ENCODE measurements at places on chromosomes 13 and 19. TPM values are rescaled to one million over a fixed set of nuclear protein-coding genes. Genes with fewer than 3 reads are reported as not detected.

GRCh38 chr19:35005256-35005977 lies 5.3 kb downstream of the GRAMD1A start:
- no peak for DNase-seq

- no peak for DNase-seq
These were observed 18.9 kb downstream of the ATP11A start for GRCh38 chr13:112708560-112709240.

VAV1 gene
- not detected for polyA plus RNA-seq

DNA sequence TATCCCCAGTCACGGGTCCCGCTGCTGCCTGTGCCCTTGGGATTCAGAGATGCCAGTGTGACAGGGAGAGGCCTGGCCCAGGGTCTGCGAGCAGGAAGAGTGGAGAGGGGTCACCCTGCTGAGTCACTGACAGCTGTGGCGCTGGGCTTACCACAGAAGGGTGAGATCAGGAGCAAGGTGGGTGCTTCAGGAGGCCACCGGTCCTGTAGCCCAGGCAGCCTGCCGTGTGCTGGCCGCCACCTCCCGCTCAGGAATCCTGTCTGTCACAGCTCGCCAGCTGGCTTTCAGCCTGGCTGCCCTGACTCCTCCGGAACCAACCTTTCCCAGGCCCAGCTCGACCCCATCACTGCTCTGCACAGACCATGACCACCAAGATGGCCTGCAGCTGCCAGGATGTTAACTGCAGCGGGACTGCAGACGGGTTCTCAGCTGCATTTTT lies 25.3 kb downstream of the NAXD start:
- no peak for DNase-seq

GRCh38 chr19:51365211-51365964 lies 800 bp downstream of the ETFB start:
- no peak for DNase-seq

DNA sequence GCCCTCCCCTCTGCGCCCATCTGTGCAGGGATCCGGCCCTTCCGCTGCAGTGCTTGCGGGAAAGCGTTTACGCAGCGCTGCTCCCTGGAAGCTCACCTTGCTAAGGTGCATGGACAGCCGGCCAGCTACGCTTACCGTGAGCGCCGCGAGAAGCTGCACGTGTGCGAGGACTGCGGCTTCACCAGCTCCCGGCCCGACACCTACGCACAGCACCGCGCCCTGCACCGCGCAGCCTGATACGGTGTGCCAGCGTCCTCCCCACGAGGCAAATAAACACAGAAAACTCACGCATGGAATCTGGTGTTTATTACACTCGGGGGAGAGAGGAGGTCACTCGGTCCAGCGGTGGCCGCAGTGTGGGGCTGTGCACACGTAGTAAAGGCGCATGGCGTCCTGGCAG lies 1.2 kb downstream of the POLR2I start:
- DNase-seq = no peak

GRIN2D gene
- polyA plus RNA-seq = 0.07 TPM

NLRP9 gene
- not detected for polyA plus RNA-seq

DNA sequence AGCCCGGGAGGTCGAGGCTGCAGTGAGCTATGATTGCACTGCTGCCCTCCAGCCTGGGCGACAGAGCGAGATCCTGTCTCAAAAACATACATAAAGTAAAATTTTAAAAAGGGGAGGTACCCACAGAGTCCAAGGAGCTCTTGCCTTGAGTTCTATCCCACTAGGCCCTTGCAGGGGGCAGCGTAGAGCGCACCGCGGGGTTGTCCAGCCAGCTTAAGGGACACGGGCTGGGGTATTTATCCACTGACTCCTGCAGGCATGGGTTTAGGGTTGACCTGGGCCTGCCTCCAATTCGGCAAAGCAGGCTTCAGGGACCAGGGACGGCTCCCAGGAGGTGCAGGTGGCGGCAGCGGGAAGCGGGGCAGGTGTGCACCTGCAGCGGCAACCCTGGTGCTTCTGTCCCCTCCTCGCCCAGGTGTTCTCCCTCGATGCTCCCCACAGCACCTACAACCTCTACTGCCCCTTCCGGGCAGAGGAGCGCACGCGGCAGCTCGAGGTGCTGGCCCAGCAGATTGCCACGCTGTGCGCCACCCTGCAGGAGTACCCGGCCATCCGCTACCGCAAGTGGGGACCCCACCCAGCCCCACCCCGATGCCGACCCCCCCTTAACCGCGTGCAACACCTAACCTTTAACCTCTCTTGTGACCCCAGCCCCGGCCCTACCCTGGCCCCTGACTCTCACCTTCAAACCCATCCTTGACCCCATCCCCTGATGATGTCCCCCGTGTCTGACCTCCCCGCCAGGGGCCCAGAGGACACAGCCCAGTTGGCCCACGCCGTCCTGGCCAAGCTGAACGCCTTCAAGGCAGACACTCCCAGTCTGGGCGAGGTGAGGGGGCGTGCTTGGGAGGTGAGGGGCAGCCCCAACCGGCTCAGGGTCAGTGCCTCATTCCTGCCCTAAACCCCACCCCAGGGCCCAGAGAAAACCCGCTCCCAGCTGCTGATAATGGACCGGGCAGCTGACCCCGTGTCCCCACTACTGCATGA lies 4.7 kb downstream of the STXBP2 start:
- DNase-seq = no peak

LILRA6 gene
- polyA plus RNA-seq = not detected

GRCh38 chr19:4115818-4116385 lies 8.0 kb downstream of the MAP2K2 start:
- DNase-seq = no peak

GRCh38 chr19:43461303-43461702 lies 4.1 kb downstream of the LYPD3 start:
- no peak for DNase-seq

- no peak for DNase-seq
These were observed 5.3 kb upstream of the TLE2 start for GRCh38 chr19:3034406-3034655.

- no peak for DNase-seq
These were observed 366.4 kb upstream of the SPRY2 start for GRCh38 chr13:80707000-80707983.

- no peak for DNase-seq
These were observed 21.2 kb downstream of the PPP5C start for GRCh38 chr19:46368116-46368515.

ZNF829 gene
- polyA plus RNA-seq = 1.1 TPM

DNA sequence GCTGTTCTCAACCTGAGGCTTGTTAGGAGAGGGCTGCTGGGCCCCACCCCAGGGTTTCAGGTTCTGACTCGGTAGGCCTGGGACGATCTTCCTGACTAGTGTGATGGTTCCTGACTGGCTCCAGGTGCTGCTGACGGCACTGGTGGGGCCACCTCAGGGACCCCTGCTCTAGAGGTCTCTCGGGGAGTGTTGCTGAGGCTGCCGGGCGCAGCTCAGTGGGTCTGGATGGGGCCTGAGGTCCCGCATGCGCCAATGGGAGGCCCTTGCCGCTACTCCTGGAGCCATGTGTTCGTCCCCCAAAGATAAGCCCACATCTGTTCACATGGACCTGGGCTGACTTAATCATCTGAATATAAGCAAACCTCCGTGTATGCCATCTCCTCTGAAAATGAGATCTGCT lies 133.0 kb downstream of the ATP11A start:
- DNase-seq = no peak

- no peak for DNase-seq
These were observed 391.0 kb downstream of the FGF9 start for GRCh38 chr13:22061806-22062391.

DNA sequence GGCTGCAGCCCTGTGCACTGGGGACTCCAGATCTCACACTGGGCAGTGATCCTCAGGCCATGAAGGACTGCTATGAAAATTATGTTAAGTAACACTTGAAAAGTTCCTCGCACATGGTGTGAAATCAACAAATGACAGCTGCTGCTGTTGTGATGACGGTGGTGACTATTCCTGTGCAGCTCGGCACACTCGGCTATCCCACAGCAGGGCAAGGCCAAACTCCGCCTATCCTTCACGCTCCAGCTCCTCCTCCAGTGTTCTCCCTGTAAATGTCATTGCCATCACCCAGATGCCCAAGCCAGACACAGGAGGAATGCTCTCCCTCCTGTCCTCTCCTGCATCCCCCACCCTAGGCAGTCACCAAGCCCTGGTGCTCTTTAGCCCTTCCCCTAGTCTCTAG lies 31.3 kb downstream of the GRIK5 start:
- no peak for DNase-seq

MADCAM1 gene
- not detected for polyA plus RNA-seq

GRCh38 chr19:489418-490196 lies 6.7 kb upstream of the MADCAM1 start:
- DNase-seq = no peak

DNA sequence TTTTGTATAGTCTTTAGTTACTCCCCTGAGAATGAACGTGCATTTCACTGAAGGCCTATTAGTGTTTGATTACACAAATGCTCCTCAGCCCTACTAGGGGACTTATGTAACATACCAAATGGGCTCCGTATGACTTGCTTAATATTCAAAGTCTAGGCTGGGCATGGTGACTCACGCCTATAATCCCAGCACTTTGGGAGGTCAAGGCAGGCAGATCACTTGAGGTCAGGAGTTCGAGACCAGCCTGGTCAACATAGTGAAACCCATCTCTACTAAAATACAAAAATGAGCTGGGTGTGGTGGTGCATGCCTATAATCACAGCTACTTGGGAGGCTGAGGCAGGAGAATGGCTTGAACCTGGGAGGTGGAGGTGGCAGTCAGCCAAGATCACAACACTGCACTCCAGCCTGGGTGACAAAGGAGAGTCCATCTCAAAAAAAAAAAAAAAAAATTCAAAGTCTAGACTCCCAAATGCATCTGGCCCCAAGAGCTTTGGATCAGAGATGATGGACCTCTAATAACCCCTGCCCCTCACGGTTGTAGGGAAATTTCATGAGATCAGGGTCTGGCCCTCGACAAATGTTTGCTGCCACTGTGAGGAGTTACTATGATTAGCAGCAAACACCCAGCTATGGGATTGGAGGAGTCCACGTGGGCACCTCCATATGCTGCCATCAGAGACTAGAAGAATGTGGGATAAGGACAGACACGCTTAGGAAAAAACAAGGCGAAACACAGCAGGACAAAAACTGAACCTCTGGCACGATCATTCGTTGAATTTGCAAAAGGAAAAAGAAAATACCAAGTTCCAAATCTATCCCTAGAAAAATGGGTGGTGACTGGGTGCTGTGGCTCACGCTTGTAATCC lies 4.6 kb downstream of the FBXO17 start:
- DNase-seq = no peak

DIRAS1 gene
- 12.5 TPM for polyA plus RNA-seq

ZNF556 gene
- polyA plus RNA-seq = not detected

ASPDH gene
- polyA plus RNA-seq = not detected

- DNase-seq = no peak
These were observed 39.1 kb downstream of the EFNB2 start for GRCh38 chr13:106496072-106496997.

- no peak for DNase-seq
These were observed 15.7 kb downstream of the TMEM143 start for GRCh38 chr19:48348045-48348444.

PRR20D gene
- polyA plus RNA-seq = not detected

CCDC122 gene
- 1.6 TPM for polyA plus RNA-seq

GRCh38 chr19:4471403-4472173 lies 509 bp upstream of the HDGFL2 start:
- DNase-seq = peak; percentile 100

GRCh38 chr13:33891196-33891742 lies 73.3 kb downstream of the RFC3 start:
- no peak for DNase-seq

DNA sequence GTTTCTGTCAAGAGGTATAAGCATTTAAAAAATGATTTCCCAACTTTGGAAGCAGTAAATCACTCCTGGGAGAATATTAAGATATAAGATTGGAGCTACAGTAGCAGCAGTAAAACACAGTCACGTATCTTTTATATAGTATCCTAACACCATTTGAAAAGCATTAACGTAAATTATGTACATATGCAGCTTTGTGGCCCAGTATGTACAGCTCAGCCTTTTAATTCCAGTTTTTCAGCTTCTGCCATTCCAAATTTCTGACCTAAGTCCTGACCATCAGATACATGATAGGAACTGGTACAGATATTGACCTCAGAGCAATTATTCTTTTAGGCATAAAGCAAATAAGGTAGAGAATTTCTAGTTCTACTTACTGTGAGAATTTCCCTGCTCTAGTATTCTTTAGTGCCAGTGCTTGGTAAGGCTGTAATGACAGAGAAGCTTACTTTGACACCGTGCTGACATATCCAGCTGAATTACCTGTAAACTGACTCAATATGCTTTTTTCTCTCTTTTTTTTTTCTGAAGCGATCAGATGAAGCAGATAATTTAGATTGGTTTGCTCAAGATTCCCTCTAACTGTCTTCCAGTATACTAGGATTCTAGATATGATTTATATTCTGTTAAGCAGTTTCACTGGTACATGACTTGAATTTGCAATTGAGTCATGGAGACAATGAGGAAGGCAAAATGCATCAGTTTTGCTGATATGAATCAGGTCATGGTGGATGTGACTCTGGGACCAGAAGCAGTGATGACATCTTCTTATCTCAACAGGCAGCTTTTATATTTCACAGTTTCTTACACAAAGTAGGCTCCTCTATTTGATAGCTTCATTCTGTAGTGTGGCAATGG lies 703.6 kb downstream of the SLITRK6 start:
- DNase-seq = no peak

DNA sequence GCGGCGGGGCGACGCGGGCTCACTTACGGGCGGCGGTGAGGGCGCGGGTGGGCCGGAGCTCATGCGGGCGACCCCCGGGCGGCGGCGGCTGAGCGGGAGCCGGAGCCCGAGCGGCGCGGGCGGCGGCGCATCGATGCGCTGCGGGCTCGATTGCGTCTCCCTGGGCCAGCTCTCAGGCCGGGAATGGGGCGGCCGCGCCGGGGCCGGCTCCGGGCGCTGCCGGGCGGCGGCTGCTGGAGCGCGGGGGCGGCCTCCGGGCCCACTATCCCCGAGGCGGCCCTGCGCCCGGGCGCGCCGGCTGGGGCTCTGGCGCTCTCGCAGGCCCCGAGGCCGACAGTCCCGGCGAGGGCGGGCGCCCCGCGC lies 1.4 kb upstream of the TSHZ3 start:
- DNase-seq = no peak

DNA sequence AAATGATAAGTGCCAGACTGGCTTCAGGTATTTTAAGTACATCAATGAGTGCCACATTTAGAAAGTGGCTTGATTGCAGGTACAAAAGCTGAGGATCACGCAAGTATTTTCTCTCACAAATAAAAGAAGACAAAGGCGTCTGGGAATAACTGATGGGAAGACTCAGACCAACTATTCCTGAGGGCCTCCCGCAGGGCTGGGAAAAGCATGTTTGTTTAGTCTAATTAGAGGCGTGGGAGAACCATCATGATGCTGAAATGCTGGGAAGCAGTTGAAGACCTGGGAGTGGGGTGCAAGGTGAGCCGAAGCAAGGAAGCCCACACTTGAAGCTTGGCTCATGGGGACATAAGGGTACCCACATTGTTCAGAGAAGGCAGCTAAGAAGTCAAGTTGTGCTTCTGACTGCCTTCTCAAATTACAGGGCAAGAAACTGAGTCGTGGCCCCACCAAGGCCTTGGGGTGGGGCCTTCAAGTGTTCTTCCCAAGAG lies 536.0 kb downstream of the MYO16 start:
- no peak for DNase-seq

- no peak for DNase-seq
These were observed 7.8 kb upstream of the SYCN start for GRCh38 chr19:39211731-39212374.
